ENCODE measurements at places on chromosomes 6 and 20. TPM values are rescaled to one million over a fixed set of nuclear protein-coding genes. Genes with fewer than 3 reads are reported as not detected.
A peak's percentile ranks its signal among the peaks of the same experiment; 100 is the strongest.

The C6orf58 gene
- not detected for total RNA-seq

GRCh38 chr6:14598017-14598864 is 480.7 kb downstream of the CD83 start:
- H3K36me3 ChIP-seq = peaks cover 4% of the 10 kb centered on the region
- H3K4me3 ChIP-seq = no peak overlapping the region
- no peaks in the 10 kb centered on the region for H3K27me3 ChIP-seq
- no peak for DNase-seq
- H3K27ac ChIP-seq = no peak overlapping the region

The EYA2 gene
- 0.28 TPM for total RNA-seq

The HAO1 gene
- not detected for total RNA-seq

The SPATS1 gene
- total RNA-seq = not detected

- no peaks in the 10 kb centered on the region for H3K36me3 ChIP-seq
- H3K27me3 ChIP-seq = peaks cover 17% of the 10 kb centered on the region
- peaks cover 4% of the 10 kb centered on the region for H3K4me1 ChIP-seq
- H3K4me3 ChIP-seq = no peak overlapping the region
- no peak overlapping the region for H3K27ac ChIP-seq
- DNase-seq = no peak
These were observed 49.2 kb upstream of the IL17A start for GRCh38 chr6:52136934-52137467.

The GPR63 gene
- total RNA-seq = 3.7 TPM

GRCh38 chr20:37598100-37598543 is 70.4 kb upstream of the BLCAP start:
- no peaks in the 10 kb centered on the region for H3K36me3 ChIP-seq
- no peaks in the 10 kb centered on the region for H3K4me1 ChIP-seq
- H3K27me3 ChIP-seq = peaks cover 21% of the 10 kb centered on the region
- no peak overlapping the region for H3K4me3 ChIP-seq

DNA sequence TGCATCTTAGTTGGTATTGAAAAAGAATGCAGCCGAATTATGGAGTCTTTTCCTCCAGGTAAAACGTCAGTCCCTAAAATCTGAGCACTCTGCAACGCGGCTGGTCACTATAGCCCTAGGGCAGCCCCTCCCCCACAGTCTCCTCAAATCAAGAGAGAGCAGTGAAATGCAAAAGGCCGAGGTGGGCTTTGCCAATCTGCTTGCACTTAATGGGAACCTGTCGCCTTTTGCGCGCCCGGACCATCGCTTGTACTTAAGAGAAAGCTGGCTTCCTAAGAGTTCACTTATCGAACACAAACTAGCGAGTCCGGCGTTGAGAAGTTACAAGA is 447 bp downstream of the MCM3 start:
- H3K4me1 ChIP-seq = peaks cover 56% of the 10 kb centered on the region
- H3K4me3 ChIP-seq = no peak overlapping the region
- H3K27me3 ChIP-seq = no peaks in the 10 kb centered on the region
- DNase-seq = no peak
- H3K27ac ChIP-seq = no peak overlapping the region

The GTSF1L gene
- not detected for total RNA-seq

DNA sequence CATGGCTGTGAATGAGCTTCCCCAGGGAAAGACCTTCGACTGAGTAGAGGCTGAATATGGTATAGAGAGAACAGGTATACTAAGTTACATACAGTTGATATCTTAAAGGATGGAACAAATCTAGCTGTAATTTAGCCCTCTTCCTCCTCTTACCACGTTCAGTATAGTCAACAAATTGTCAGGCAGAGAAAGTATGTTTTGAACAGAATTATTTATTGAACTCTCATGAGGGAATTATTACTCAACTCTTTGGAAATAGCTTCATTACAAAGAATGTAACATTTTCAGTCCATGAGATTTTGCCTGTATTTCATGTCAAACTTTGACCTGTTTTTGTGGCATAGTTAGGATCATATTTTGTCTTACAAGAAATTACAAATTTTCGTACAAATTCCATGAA is 63.0 kb downstream of the SH3BGRL2 start:
- H3K36me3 ChIP-seq = no peaks in the 10 kb centered on the region
- no peak for DNase-seq
- peaks cover 3% of the 10 kb centered on the region for H3K27me3 ChIP-seq

DNA sequence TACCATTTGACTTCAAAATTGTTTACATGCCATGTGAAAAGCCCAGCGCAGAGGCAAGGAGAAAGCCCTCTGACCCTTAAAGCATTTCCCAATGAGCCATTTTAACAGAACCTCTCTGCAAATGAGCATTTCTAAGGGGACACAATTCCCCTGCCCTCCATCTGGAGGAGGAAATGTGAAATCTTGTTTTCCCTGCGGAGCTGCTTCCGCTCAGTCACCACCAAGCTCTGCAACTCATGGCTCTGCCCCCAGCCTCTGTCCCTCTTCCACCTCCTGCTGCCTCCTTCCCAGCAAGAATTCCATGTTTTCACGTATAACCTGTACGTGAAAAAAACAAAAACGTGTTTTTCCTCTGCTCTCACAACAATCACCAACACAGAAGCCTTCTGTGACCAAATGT is 12.3 kb downstream of the RIN2 start:
- H3K4me1 ChIP-seq = no peaks in the 10 kb centered on the region
- peaks cover 6% of the 10 kb centered on the region for H3K27me3 ChIP-seq
- H3K36me3 ChIP-seq = no peaks in the 10 kb centered on the region
- H3K4me3 ChIP-seq = no peak overlapping the region
- DNase-seq = no peak
- no peak overlapping the region for H3K27ac ChIP-seq

GRCh38 chr6:46784535-46784934 is 8.7 kb upstream of the MEP1A start:
- H3K27ac ChIP-seq = no peak overlapping the region
- no peak overlapping the region for H3K4me3 ChIP-seq
- H3K4me1 ChIP-seq = no peaks in the 10 kb centered on the region
- no peaks in the 10 kb centered on the region for H3K27me3 ChIP-seq

- H3K36me3 ChIP-seq = no peaks in the 10 kb centered on the region
- no peak overlapping the region for H3K4me3 ChIP-seq
- peaks cover 9% of the 10 kb centered on the region for H3K4me1 ChIP-seq
- H3K27ac ChIP-seq = no peak overlapping the region
- DNase-seq = no peak
- no peaks in the 10 kb centered on the region for H3K27me3 ChIP-seq
These were observed 118.2 kb downstream of the ADAT2 start for GRCh38 chr6:143332153-143332845.

DNA sequence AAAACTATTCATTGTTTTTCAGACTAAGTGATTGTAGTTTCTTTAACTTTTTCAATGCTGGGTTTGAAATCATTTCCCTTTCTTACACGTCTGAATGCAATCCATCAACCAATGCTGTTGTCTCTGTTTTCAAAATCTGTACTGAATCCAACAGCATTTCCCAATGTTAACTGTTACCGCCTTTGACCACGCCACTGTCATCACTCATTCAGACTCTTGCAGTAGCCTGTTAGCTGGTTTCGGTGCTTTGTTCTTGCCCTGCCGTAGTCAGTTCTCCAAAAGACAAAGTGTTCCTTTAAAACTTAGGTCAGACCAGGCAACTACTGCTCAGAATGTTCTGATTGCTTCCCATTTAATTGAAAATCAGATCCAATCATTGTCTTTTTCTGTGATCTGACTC is 131.3 kb downstream of the PLCB4 start:
- no peaks in the 10 kb centered on the region for H3K4me1 ChIP-seq
- H3K27me3 ChIP-seq = no peaks in the 10 kb centered on the region
- H3K36me3 ChIP-seq = no peaks in the 10 kb centered on the region
- no peak for DNase-seq
- no peak overlapping the region for H3K27ac ChIP-seq

DNA sequence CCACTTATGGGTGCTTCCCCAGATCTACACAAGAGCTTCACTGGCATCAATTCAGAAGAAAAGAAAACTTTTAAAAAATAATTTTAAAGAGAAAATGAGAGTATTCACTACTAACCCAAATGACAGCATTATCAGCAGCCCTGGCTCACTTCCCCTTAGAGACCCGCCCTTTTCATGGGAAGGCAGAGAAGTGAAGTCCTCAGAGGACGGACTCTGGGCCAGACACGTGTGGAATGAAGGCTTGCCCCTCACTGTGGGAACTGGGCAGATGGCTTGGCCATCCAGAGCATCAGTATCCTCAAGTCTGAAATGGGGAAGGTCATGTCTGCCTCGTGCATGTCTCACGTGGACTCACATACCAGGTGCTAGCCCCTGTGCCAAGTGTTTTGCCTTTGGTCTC is 63.5 kb downstream of the JAG1 start:
- no peaks in the 10 kb centered on the region for H3K27me3 ChIP-seq
- H3K4me3 ChIP-seq = no peak overlapping the region
- no peak overlapping the region for H3K27ac ChIP-seq
- H3K36me3 ChIP-seq = no peaks in the 10 kb centered on the region
- H3K4me1 ChIP-seq = no peaks in the 10 kb centered on the region

The CDSN gene
- not detected for total RNA-seq

The DUSP15 gene
- total RNA-seq = not detected

The HSPA1B gene
- total RNA-seq = 60.6 TPM

- H3K36me3 ChIP-seq = peaks cover 7% of the 10 kb centered on the region
- H3K27me3 ChIP-seq = no peaks in the 10 kb centered on the region
- H3K4me1 ChIP-seq = peaks cover 34% of the 10 kb centered on the region
- H3K4me3 ChIP-seq = no peak overlapping the region
These were observed 136.0 kb downstream of the HFE start for GRCh38 chr6:26223228-26223627.

- H3K27me3 ChIP-seq = peaks cover 23% of the 10 kb centered on the region
- peaks cover 21% of the 10 kb centered on the region for H3K4me1 ChIP-seq
- DNase-seq = peak; percentile 53
- no peak overlapping the region for H3K4me3 ChIP-seq
- peak overlapping the region; percentile 57 for H3K27ac ChIP-seq
These were observed 54.3 kb upstream of the BACH2 start for GRCh38 chr6:90350689-90351554.

DNA sequence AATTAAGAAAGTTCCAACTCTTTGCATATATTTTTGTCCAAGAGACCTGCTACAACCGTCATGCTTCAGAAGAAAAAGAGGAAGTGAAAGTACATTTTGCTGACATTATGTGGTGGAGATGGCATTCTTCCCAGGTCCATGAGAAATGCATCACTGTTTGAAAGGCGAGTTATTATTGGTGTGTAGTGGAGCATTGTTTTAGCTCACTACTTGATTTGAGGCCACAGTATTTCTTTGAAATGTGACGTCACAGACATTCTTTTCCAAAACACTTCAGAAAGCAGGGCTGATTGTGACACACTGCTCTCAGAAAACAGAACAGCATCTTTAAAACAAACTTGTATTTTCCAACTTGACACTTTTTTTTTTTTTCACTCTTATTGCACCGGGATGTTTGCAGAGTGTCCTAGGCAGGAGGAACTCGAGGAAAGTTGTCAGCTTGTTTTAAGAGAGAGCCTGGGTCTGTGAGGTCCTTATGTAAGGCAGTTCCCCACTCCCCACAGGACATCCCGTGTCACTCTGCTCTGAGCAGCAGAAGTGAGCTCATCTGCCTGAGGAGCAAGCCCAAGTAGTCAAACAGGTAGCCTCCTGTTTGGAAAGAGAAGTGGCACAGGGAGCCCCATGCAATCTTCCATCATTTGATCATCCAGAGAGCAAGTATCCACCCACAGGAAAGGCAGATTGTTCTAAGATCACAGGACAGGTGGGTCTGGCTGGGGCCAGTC is 1.1 kb downstream of the SPTLC3 start:
- no peak for DNase-seq
- no peak overlapping the region for H3K4me3 ChIP-seq
- peaks cover 9% of the 10 kb centered on the region for H3K4me1 ChIP-seq
- H3K27me3 ChIP-seq = no peaks in the 10 kb centered on the region

DNA sequence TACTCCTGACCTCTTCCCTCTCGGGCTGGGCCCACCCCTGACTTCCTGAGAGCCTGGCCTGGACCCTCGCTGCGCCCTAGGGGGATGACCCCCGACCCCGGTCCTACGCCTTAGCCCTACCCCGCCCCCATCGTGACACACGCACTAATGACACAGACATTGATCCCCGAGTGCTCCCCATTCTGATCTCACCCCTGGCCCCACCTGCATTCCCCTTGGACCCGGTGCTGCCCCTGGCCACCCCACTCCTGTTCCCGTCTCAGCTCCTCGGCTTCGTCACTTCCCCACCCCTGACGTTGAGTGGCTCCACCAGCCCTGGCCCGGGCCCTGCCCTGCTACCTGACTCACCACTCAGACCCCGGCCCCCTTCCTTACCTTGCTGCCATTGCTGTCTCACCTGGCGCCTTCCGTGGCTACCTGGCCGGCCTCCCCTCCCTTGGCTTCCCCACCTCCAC is 12.1 kb downstream of the RBCK1 start:
- peaks cover 23% of the 10 kb centered on the region for H3K4me1 ChIP-seq
- H3K27me3 ChIP-seq = no peaks in the 10 kb centered on the region
- H3K27ac ChIP-seq = no peak overlapping the region
- no peak for DNase-seq

GRCh38 chr6:47581591-47581990 is 104.0 kb downstream of the CD2AP start:
- no peaks in the 10 kb centered on the region for H3K27me3 ChIP-seq
- peaks cover 44% of the 10 kb centered on the region for H3K36me3 ChIP-seq
- H3K27ac ChIP-seq = no peak overlapping the region

GRCh38 chr20:64149141-64149540 is 15.1 kb upstream of the MYT1 start:
- H3K27ac ChIP-seq = no peak overlapping the region
- H3K36me3 ChIP-seq = peaks cover 3% of the 10 kb centered on the region
- no peaks in the 10 kb centered on the region for H3K27me3 ChIP-seq

- H3K4me3 ChIP-seq = no peak overlapping the region
- no peak overlapping the region for H3K27ac ChIP-seq
- peaks cover 1% of the 10 kb centered on the region for H3K27me3 ChIP-seq
- peaks cover 2% of the 10 kb centered on the region for H3K4me1 ChIP-seq
- no peak for DNase-seq
- peaks cover 5% of the 10 kb centered on the region for H3K36me3 ChIP-seq
These were observed 151.3 kb downstream of the DLL1 start for GRCh38 chr6:170139531-170139930.

- H3K36me3 ChIP-seq = no peaks in the 10 kb centered on the region
- H3K4me3 ChIP-seq = no peak overlapping the region
- DNase-seq = no peak
- no peaks in the 10 kb centered on the region for H3K4me1 ChIP-seq
These were observed 54.3 kb downstream of the PPP1R14C start for GRCh38 chr6:150196942-150197745.

- DNase-seq = no peak
- H3K27ac ChIP-seq = no peak overlapping the region
- H3K4me3 ChIP-seq = no peak overlapping the region
These were observed 27.4 kb upstream of the APCDD1L start for GRCh38 chr20:58542411-58543095.

DNA sequence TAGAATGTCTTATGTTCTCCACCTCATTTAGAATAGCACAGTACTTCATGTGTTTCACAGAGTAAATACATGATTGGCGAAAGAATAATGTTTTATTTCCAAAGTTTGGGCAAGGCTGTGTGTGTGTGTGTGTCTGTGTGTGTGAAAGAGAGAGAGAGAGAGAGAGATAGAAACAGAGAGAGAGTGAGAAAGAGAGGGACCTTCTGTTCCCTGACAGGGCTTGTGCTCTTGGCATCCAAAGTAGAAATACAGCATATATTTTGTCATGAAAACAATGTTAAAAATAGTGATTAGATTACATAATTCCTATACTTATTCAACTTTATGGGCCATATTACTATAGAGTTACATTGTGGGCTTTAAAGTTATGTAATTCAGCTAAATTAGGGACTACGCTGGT is 201.2 kb downstream of the KIF6 start:
- no peak overlapping the region for H3K27ac ChIP-seq
- no peak for DNase-seq
- H3K36me3 ChIP-seq = no peaks in the 10 kb centered on the region
- H3K27me3 ChIP-seq = peaks cover 16% of the 10 kb centered on the region
- no peaks in the 10 kb centered on the region for H3K4me1 ChIP-seq
